Memory B cell (primary cell): ENCODE measurements at places on chromosomes 7 and 10.

GRCh38 chr10:80100116-80100515 lies 21.7 kb downstream of the TMEM254 start:
- DNase-seq, result no peak

- DNase-seq, result no peak
These were observed 175.2 kb upstream of the TNRC18 start for GRCh38 chr7:5598769-5599371.

- no peak for DNase-seq
These were observed 62.2 kb downstream of the SAMD9 start for GRCh38 chr7:93055543-93056107.

DNA sequence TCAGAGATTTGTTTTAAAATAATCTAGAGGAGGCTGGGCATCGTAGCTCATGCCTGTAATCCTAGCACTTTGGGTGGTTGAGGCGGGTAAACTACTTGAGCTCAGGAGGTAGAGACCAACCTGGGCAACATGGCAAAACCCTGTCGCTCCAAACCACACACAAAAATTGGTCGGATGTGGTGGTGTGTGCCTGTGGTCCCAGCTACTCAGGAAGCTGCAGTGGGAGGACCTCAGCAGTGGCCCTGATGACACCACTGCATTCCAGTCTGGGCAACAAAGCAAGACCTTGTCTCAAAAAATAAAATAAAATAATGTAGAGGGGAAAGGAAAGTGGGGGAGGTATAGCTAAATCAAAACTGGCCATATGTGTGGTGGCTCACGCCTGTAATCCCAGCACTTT lies 13.9 kb upstream of the PPP3CB start:
- no peak for DNase-seq

DNA sequence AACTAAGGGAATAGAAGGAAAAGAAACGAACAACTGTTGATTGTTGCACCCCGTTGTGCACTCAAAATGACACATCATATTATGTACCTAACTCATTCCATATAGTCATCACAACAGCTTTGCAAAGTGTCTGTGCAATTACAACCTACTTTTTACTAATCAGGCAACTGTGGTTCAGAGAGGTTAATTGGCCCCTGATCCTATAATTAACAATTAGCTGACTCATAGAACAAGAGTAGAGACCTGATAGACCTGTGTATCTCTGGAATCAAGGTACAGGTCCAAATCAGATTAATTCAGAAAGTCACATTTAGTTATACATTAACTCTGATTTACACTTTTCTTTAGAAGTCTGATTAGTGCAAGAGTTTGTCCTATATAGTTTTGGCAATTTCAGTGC lies 122.5 kb upstream of the CDK13 start:
- DNase-seq, result no peak
